ENCODE measurements at places on chromosomes 1 and 21.

DNA sequence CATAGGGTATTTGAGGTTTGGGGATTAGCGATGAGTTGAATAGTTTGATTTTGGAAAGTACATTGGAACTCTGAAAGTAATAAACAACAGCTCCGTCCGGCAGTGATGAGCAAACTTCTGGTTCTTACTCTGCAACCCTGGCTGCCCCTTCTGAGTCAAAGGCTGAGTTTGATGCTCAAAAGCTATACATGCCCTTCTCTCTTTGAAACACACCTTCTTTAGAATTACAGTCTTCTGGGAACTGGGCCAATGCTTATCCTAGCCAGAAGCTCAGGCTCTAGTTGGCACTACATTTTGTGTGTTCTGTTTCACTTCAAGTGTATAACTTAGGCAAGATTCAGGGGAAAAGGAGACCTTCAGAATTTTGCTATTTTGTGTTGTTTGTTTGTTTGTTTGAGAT, 9.3 kb downstream of the AHCYL1 start:
- DNase-seq: no peak

GRCh38 chr1:236401698-236402097, 7.6 kb downstream of the EDARADD start:
- no peak for DNase-seq

DNA sequence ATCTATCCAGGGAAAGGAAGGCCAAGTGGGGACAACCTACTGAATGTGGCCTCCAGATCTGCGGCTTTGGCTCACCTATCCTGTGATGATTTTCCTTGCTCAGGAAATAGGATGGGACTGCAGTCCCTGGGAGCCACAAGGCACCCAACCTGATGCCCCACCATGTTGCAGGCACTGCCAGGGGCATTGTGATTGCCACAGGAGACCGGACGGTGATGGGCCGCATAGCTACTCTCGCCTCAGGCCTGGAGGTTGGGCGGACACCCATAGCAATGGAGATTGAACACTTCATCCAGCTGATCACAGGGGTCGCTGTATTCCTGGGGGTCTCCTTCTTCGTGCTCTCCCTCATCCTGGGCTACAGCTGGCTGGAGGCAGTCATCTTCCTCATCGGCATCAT, 11.8 kb downstream of the ATP1A2 start:
- no peak for DNase-seq

- no peak for DNase-seq
Observed at GRCh38 chr1:235766794-235767285, 99.9 kb downstream of the LYST start.

DNA sequence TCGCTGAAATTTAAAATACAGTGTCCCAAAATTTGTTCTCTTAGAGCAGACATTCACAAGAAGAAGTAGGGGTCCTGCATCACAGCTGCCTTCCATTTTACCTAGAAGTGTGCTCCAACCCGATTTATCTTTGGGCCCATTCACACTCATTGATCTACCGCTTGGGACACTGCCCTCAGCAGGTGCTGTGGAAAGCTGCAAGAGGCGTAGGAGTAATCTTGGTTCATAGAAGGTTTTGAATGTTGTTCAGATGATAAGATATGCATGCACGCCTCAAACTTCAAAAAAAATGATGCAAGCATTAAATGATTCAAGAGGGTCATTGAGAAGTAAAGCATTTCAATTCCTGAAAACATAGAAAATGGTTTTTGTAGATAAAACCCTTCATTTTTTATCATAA, 18.6 kb upstream of the C1orf105 start:
- no peak for DNase-seq

- DNase-seq: no peak
Observed at GRCh38 chr1:212984522-212985291, 31.0 kb downstream of the ANGEL2 start.

GRCh38 chr1:116794804-116795481, 40.7 kb downstream of the CD2 start:
- no peak for DNase-seq

DNA sequence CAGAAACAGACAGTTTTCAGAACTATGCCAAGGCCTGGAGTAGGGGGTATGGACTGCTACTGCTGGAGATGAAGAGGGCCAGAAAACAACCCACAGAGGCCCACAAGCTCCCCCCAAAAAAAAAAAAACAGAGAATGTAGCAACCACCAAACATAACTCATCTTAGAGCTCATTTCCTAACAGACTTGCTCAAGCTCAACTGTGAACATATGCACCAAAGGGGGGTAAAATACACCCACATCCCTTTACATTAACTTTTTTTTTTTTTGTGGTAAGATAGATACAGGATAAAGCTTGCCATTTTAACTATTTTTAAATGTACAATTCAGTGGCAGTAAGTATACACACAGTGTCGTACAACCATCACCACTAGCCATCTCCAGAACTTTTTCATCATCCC, 36.0 kb downstream of the SEC16B start:
- no peak for DNase-seq
